ENCODE measurements at places on chromosomes 12 and 14. TPM values are rescaled to one million over a fixed set of nuclear protein-coding genes. Genes with fewer than 3 reads are reported as not detected.

DNA sequence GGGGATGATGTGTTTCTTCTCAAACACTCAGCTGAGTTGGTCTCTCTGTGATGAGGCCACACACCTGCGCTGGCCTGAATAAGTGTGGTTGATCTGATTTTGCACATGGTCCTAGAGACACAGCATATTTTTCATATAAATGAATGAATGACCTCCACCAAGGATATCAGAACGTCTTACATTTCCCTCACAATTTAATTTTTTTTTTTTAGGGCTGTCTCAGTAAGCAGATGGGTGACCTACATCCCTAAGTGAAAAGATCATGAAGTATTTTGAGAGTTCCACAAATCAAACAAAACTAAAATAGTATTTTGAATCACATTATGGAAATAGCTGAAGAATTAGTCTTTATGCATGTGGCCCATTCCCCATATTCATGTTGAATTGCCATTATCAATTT, 333.7 kb upstream of the TMTC1 start:
- no peak for DNase-seq

Gene IFT43
- total RNA-seq, result 13.6 TPM

GRCh38 chr12:53454707-53455106, 2.8 kb downstream of the PCBP2 start:
- DNase-seq, result no peak

Gene SLC2A14
- not detected for total RNA-seq

DNA sequence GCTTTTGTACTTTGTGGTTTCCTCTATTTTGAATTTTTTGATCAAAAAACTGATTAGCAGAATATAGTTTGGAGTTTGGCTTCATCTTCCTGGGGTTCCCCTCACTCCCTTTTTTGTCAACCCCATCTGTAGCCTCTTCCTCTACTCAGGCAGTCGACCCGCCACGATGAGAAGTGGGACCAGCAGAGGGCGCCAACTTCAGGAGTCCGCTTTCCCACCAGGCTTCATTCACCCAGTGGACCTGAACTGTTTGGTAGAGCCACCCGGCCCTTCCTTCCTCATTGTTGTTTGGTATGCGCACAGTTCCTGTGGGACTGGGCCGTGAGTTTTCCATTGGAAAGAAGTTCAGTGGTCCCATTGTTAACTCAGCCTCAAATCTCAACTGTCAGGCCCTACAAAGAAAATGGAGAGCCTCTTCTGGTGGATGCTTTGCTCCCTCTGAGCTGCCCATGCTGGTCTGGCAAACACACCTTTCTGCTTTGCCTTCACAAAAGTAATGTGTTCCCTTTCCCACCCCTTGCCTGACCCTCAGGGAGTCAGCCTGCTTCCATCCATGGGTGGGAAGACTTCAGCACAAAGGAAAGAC, 21.7 kb downstream of the TMBIM6 start:
- DNase-seq, result peak; percentile 73

Gene CIDEB
- total RNA-seq, result 15.5 TPM

- DNase-seq, result no peak
Measured at GRCh38 chr12:76489737-76490136, 69.8 kb downstream of the OSBPL8 start.

DNA sequence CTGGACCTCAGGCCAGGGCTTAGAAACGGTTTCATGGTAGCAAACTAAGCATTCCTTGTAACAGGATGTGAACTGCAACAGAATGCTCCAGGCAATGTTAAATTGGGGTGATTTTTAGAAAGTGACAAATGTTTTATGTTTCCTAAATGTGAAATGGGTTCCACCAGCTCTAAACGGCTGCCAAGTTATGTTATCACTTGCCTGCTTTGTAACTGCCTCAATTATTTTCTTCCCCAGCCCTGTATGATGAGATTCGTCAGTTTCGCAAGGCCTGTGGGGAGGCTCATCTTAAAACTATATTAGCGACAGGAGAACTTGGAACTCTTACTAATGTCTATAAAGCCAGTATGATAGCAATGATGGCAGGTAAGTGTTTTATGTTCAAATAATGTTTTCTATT, 70.9 kb downstream of the DERA start:
- no peak for DNase-seq

GRCh38 chr14:52692248-52692962, 3.0 kb downstream of the ERO1A start:
- peak; percentile 34 for DNase-seq

Gene ATXN3
- 59.3 TPM for total RNA-seq

GRCh38 chr12:50038336-50038735, 13.0 kb upstream of the RACGAP1 start:
- DNase-seq, result no peak

DNA sequence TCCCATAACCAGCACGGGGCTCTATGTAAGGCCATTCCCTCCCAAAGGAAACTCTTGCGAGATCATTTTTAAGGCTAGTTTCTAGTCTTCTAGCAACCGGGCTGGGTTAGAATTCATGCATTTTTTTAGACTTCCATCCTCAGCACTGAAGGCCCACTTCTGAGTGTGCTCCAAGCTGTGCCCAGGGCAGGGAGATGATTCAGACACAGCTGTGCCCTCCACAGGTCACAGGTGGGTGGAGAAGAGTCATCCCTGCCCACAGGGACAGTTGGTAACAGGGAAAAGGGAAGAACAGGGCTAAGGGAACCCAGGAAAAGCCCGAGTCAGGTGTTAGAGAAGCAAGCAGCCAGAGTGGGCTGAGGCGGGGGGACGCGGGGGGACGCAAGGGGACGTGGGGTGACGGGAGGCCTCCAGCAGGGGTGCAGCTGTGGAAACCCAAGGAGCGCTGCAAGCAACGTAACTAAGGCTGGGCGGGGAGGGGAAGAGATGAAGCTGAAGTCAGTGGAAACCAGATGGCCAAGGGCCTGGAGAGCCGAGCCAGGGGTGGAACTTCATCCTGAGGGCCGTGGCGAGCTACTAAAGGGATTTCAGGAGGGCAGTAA, 27.2 kb upstream of the PPP2R5C start:
- DNase-seq, result no peak

GRCh38 chr12:18919871-18920511, 182.1 kb downstream of the CAPZA3 start:
- no peak for DNase-seq

GRCh38 chr14:59435987-59436386, 29.2 kb downstream of the GPR135 start:
- no peak for DNase-seq

GRCh38 chr14:50311337-50311971, 575 bp downstream of the L2HGDH start:
- no peak for DNase-seq

DNA sequence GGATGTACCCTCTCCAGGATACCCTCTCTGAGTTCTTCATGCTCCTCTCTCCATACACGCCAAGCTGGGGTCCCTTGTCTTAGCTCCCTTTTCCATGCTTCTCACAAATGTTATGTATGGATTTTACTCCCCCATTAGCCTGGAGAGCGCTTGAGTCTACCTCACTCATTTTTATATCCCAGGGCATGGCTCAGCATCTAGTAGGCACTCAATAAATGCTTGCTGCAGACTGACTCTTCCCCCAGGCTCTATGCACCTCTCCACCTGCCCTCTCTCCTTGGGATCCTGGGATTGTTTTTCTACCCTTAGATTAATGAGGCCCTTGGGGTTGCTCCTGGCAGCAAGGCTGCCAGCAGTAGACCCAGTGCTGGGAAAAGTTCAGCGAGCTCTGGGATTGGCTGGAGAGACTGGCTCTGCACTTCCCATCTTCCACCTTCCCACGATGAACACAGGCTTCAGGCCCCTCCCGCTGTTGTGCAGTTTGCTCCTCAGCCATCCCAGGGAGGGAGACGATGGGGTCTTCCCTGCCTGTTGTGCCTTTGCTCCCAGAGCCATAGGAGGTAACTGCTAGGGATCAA, 2.2 kb downstream of the NRIP2 start:
- DNase-seq, result no peak

Gene GLIPR1
- 61.1 TPM for total RNA-seq

Gene SCN8A
- 1.8 TPM for total RNA-seq

DNA sequence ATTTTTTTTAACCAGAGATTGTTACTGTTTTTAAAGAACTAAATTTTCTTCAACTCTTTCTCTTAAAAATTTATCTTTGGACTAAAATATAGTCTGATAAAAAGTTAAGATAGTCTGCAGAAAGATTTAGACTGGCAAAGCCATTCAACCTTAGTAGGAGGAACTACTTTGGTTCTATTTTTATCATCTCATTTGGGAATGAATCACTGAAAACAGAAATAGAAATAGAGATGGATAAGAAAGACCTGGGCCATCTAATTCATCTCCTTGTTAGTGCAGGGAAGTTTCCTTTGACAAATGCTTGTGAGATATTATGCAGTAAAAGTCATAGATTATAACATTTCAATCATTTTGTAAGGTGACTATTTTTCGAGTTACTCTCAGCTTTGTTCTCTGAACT, 263.2 kb upstream of the NPAS3 start:
- no peak for DNase-seq

- no peak for DNase-seq
Measured at GRCh38 chr12:64733857-64734256, 25.3 kb downstream of the GNS start.

GRCh38 chr14:89420502-89420901, 3.5 kb upstream of the FOXN3 start:
- DNase-seq, result no peak

DNA sequence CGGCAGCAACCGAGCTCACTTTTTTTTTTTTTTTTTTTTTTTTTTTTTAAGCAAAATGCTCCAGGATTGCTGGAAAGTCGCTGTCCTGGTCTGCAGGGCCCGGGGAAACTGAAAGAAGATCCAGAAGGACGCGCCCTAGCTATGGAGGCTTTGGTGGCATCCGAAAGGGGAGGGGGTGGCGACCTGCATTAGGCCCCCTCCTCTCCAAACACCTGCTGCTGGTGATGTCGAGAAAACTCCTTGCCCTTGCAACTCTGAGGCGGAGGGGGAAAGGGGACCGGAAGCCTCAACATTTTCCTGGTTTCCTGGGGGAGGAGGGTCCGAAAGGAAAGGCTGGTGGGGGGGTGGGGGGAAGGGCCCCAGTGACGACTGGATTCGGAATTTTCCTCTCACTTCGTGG, 421.1 kb downstream of the VRK1 start:
- no peak for DNase-seq

Gene MANSC4
- not detected for total RNA-seq

DNA sequence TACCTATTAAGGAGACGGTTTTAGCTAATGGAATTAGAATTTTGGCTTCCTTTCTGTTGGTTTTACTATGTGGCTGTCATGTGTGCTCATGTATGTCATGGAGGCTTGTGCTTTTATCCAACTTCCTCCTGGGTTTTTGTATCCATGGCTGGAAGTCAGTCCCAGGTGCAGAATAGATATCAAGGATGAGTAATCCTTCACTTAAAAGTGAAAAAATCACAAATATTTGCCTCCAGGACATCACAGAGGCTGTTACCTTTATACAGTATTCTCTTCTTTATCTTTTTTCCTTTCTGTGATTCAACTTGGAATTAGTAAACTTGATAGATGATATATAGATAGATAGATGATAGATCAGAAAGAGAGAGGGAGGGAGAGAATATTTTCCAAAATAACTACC, 706.8 kb downstream of the GALC start:
- no peak for DNase-seq

Gene P2RX2
- not detected for total RNA-seq

- DNase-seq, result no peak
Measured at GRCh38 chr14:30227876-30228275, 300.2 kb upstream of the PRKD1 start.

DNA sequence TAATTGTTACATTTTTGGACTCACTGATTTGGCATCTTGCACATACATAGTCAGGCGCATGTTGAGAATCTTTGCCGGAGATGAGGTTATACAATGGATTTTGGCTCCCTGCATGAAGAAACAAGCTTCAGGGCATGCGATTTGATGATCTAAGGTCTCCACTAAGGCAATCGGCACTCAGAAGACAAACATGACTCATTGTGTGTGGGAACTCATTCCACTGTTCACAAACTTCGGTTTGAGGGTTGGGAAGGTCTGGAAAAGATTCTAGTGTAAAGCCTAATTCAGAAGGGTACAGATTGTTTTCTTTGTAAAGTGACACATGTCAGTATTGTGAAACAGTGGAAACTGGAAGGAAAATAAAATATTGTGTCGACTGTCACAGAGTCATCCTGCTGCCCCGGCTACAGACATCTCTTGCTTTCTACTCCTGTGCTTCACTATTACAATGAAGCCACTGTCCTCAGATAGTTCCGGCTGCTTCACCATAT, 192.6 kb upstream of the HMGA2 start:
- DNase-seq, result no peak

DNA sequence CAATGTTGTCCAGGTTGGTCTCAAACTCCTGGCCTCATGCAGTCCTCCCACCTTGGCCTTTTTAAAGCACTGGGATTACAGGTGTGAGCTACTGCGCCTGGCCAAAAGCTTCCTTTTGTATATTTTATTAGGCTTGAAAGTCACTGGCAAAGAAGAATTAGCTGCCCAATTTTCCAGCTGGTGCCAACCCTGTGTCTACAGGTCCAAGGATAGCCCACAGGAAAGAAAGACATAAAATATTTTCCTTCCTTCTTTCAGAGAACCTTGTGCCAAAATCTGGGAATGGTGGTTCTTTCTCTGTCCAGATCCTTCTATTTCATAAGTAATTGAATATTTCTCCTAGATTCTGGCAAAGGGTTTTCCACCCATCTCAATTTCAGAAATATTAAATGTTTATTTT, 84.1 kb downstream of the NUMB start:
- no peak for DNase-seq

Gene DLST
- 120 TPM for total RNA-seq

Gene NKX2-1
- total RNA-seq, result not detected
